MCF 10A (cell line): ENCODE measurements at places on chromosomes 3 and 15.

DNA sequence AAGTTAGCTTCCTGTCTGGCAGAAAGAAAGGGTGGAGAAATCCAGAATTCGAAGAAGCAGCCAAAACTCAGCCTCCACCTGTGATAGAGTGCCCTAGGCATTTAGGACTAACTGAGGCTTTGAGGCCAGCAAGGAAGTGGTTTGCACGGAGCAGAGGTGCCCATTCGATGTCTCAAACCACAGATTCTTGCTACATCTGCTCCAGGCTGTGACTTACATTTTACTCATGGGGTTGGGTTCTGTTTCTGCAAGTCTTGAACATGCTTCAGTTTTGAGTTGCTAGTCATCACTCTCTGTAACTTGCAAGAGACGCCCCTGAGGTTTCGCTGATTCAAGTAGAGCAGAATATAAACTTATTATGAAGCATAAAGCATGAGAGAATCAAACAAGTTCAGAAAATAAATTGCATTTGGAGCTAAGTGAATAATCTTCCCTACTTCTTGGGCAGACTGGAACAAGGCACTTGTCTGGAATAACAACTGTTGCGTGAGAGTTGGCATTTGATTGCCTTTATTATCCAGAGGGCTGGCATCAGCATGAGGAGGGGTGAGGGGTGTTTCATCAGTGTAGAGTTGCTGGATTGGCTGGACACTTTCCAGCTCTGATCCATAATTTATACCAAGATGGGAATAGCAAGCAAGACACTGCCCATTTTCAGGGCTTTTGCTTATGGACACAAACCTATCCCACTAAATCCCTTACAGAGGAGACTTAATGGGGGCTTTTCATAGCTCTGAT lies 256.5 kb downstream of the AGBL1 start:
- DNase-seq = peak; percentile 97

DNA sequence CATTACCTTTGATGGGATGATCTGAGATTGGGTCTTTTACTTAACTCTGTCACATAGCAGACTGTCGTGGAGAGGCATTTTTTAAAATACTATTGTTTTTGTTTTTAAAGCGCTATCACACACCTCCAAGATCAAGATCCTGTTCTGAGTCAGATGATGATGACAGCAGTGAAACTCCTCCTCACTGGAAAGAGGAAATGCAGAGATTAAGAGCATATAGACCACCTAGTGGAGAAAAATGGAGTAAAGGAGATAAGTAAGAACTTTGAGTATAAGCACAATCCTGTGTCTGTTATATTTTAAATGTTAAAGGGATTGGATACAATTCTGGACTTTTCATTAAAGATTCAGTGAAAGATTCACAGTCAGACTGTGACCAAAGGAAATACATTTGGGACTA lies 18.4 kb upstream of the ZBTB47 start:
- DNase-seq = peak; percentile 16

DNA sequence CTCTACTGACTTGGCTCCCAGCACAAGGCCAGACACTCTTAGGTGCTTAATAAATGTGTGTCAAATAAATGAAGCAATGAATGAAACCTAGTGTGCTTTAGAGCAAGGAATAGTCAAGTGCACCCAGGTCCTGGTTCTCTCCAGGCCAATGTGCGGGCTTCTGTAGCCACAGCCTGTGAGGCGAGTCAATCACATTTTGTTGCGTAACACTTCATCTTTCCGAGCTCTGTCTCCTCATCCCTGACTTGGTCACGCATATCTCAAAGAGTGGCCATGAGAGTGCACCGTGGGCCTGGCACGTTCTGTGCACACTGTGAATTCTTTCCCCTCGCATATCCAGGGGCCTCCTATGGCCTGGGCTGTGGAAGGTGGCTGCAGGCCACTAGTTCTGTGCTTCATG lies 11.4 kb upstream of the SH3GL3 start:
- DNase-seq = peak; percentile 39

GRCh38 chr3:49842843-49843517 lies 13.4 kb downstream of the TRAIP start:
- no peak for DNase-seq

- DNase-seq = peak; percentile 87
Observed at GRCh38 chr3:188468662-188469061, 314.7 kb downstream of the LPP start.

DNA sequence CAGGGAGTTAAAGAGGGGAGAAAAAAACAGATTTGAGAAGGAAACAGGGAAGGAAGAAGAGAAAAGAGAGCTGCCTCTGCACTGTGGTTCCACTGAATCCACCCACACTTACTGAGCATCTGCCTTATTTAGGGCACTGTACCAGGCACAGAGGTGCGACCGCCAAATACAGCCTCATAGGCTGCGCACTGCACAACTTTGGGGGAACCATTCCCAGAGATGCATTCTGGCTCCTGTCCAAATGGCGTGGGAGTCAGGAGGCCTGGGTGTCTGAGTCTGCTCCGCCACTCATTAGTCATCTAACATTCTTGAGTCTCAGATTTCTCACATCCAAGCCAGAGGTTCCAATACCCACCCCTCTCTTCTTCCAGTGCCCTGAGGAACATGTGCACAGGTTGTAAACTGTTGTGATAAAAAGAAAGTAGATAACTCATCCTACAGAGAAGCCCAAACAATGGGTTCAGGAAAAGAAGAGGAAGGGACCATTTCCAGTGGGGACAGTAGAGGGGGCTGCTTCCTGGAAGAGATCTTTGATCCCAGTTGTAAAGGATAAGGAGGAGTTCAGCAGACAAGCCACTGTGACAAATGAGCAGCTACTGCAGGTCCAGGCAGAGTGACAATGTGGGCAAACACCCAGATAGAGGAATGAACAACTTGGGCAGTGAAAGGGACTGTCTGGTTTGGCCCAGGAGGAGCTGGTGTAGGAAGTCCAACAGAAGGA lies 254.6 kb downstream of the UACA start:
- peak; percentile 97 for DNase-seq

GRCh38 chr3:194631696-194632095 lies 1.5 kb downstream of the TMEM44 start:
- DNase-seq = no peak

DNA sequence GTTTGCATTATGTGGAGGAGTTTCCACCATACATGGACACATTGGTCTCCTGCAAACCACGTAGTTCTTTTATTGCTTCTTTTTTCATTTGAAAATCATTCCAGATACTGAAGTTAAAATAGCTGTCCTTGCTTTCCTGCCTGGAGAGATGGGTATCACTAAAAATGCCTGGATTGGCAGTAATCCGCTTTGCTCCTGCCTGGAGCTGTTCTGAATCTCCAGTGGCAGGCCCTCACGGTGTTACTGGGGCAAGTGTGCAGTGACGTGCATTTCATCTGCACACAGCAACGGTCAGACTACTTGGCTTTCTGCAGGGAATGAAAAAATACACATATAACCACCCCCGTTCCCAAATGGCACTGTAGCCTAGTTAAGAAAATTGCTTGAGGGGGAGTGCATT lies 272.9 kb downstream of the IL5RA start:
- no peak for DNase-seq

DNA sequence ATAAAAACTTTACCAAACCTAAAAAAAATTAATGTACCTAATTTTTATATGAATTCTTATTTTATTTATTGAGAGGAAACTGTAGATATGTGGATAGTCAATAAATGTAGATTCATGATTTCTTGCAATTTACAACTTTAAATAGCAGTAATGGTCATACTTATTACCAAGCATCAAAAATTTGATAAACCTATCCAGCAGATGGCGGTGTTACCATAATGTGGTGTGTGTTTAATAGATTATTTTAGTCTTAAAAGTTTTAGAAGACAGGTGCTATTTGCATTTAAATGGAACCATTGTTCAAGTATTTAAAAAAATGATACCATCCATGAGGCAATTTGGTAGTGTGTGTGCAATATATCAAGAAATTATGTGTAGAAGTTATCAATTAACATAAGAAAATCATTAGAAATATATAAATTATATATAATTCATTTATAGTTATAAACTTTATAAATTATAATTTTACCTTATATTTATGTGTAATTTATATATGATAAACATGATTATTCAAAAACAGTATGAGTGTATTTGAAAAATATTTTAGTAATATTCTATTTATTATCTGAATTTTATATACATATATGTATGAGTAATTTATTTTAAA lies 176.0 kb upstream of the BCHE start:
- peak; percentile 70 for DNase-seq

DNA sequence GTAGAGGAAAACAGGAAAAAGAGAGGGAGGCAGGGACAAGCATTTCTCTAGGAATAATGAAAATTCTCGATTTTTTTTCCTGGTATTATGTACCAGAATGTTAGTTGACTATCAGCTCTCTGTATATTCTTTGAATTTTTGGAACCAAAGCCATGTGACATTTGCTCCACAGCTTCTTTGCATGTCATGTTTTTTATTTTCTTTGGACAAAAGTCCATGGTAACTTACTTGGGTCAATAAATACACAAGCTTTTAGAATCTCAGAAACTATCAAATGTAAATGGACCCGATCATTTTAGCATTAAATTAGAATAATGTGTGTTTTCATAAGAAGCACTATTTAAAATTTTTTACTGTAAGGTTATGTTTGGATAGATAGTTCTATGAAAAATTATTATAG lies 320.5 kb downstream of the ZIC1 start:
- no peak for DNase-seq

GRCh38 chr3:7973006-7973405 lies 528.6 kb upstream of the LMCD1 start:
- no peak for DNase-seq

GRCh38 chr3:64852738-64853137 lies 164.9 kb upstream of the ADAMTS9 start:
- DNase-seq = no peak

DNA sequence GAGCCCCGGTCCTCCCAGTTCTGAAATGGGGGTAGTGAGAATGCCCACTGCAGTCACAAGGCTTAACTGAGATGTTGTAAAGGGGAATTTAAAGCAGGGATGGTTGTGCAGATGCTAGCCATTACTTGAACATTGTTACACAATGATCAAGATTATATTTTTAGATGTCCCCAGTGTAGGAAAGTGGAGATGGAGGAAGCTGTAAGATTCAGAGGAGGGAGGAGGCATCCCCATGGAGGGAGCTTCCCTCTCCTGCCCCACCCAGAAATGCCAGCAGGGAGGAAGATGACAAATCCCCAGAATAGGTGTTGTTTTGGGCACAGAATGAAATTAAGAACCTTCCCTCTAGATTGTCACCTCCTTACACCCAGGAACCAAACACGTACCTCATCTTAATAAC lies 46.1 kb downstream of the EFCAB12 start:
- no peak for DNase-seq

DNA sequence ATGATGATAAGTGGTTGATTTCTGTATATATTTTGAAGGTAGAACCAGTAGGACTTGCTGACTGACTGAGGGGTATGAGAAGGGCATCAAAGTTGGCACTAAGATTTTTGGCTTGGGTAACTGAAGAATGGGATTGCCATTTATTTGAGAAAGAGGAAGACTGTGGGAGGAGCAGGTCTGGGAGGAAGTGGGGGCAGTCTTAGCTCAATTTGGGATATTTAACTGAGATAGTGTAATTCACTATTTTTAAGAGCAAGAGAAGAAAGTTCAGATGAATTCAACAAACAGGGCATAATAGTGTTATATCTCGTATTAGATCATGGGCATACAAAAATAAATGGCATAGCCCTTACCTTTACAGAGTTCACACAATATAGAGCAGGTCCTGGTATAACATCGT lies 1.7 kb downstream of the BUB1B start:
- DNase-seq = no peak

DNA sequence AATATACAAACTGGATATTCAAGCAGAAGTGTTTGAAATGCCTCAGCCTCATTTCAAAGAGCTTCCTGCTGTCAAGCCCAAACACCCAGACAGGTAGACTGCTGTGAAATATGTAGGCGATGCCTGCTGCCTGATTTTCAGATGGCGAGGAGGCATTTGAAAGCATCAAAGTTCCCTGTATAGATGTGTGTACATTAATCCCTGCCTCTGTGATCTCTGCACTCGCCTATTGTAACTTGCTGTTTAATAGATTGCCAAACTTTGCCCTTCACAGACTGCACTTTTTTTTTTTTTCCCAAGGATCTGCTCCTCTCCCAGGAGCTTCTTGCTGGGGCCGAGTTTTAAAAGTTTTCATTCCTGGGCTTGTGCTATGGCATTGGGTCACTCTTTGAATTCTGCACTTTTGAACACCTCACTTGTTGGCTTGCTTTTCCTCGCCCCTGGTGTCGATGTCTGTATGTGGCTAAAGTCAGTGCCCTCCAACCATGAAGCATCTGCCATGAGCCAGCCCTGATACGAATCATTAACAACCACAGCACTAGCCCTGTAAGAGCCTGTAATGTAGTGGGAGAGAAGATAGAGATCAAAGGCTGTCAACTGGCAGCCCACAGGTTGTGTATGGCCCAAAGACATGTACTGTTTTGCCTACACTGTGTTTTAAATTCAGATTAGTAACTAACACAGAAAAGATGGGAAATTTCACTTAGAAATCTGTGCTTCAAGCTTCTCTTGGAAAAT lies 287.6 kb upstream of the ICE2 start:
- DNase-seq = no peak

GRCh38 chr3:151382671-151383070 lies 1.9 kb downstream of the P2RY12 start:
- DNase-seq = no peak

GRCh38 chr3:73098873-73099272 lies 37.4 kb downstream of the EBLN2 start:
- DNase-seq = no peak

GRCh38 chr3:45885979-45886705 lies at the start of gene CCR9:
CCR9 (plus strand) TSS chr3:45886543; CDS start chr3:45894934, 8,391 bp downstream.
- DNase-seq = no peak

DNA sequence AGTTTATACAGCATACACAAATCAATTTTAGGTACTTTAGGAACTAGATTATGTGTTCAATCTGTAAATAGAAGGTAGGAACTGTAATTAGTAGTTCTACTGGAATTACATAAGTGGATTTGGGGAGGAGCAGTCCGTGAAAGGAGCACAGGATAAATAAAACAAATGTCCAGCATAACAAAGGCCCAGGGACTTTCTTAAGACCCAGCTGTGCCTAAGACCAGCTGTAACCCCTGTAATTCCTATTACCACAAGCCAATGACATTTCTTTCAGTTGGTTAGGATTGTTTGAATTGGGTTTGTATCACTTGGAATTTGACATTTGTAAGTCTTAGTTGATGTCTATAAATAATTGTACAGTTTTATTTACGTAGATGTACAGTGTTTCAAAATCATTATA lies 4.8 kb upstream of the ZBTB20 start:
- no peak for DNase-seq

GRCh38 chr3:103513003-103513402 lies 1078.2 kb downstream of the ZPLD1 start:
- DNase-seq = no peak

DNA sequence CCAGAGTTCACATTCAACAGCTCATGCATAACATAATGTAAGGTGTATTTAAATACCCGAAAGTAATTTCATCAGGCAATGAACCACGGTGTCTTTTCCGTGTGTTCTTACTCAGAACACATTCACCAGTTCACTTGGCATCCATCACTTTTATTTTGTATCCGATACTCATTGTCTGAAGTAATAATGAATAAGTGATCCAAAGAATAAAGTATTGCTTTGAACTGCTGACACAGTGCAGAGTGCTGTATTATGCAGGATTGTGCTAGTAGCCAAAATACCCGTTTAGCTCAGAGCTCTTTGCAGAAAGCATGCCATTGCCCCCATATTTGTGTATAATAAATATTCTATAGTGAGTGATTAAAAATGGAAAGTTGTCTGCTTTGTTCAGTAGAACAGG lies 460.9 kb upstream of the KCNMB2 start:
- DNase-seq = no peak
